Renal cortical epithelial cell (primary cell): ENCODE measurements at places on chromosomes 7 and 10. TPM values are rescaled to one million over a fixed set of nuclear protein-coding genes. Genes with fewer than 3 reads are reported as not detected.

ATOH7 gene
- 0.05 TPM in 1 of 2 replicates, not detected in the other for total RNA-seq

RET gene
- total RNA-seq: under 0.01 and 0.45 TPM in 2 replicates

TMEM139 gene
- total RNA-seq: 48.2 and 70.5 TPM in 2 replicates

LRRTM3 gene
- not detected in 2 replicates for total RNA-seq

ASB10 gene
- total RNA-seq: not detected in 2 replicates

FEZF1 gene
- not detected in 2 replicates for total RNA-seq

WDR37 gene
- 14.8 and 24.3 TPM in 2 replicates for total RNA-seq

KIFBP gene
- 54.9 and 73.8 TPM in 2 replicates for total RNA-seq

HOXA1 gene
- 1.0 and 1.8 TPM in 2 replicates for total RNA-seq

PLAC9 gene
- not detected in 2 replicates for total RNA-seq

DNA sequence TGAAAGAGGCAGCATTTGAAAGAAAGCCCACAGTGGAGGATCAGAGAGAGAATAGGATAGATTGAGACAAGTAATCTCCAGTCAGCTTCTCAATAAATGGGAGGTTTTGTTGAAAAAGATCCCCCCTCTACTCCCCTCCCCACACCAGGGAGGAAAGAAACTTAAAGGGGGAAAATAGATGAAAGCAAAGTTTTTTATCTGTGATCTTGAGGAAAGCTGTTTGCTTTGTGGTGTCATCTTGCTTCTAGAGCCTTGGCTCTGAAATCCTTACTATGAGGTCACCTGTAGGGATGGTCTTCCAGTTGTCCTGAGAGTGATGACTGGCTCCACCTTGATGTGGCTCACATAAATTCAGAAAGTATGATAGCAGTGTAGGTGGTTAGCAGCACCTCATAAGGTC, at the start of gene SPAM1:
Gene SPAM1 (plus strand): TSS at position 301 of the 400 bp plus-strand sequence. CDS start 28,330 bp downstream, outside the sequence.
- no peak for DNase-seq

- peak; percentile 98 for DNase-seq
These were observed 168.0 kb upstream of the RHEB start for GRCh38 chr7:151687523-151688235.

DNA sequence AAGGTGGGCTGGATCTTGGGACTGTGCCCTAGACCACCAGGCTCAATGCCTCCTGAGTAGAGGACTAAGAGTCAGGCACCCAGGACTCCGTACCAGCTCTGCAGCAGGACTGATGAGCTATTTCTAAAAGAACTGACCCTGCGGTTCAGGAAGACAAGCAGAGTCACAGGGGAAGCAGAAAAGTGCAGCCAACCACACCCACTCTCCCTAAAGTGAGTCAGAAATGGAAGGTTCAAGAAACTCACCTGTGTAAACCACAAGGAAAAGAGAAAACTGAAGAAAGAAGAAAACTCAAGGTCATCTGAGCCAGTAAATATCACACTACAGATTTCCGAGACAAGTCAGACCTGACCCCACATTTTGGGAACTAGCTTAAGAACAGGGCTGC, 2.5 kb downstream of the PARP12 start:
- peak; percentile 18 for DNase-seq

DNA sequence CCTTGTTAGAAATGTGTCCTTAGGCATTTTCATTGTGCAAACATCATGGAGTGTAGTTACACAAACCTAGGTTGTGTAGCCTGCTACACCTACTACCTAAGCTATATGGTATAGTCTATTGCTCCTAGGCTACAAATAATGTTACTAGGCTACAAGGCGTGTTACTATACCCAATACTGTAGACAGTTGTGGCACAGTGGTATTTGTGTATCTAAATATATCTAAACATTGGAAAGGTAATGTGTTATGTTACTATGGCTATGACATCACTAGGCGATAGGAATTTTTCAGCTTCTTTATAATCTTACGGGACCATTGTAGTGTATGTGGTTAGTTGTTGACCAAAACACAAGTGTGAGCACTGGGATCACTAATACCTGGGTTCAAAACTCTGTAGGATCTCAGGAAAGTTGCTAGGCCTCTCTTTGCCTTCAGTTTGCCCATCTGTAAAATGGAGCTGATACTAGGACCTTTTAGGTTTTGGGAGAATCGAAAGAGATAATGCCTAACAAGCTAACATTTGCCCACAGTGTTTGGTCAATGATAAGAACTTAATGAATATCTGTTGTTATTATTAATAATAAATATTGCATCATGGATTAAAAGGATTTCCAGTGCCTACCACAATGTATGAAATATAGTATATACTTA, 2.7 kb downstream of the BICC1 start:
- peak; percentile 77 for DNase-seq

DNA sequence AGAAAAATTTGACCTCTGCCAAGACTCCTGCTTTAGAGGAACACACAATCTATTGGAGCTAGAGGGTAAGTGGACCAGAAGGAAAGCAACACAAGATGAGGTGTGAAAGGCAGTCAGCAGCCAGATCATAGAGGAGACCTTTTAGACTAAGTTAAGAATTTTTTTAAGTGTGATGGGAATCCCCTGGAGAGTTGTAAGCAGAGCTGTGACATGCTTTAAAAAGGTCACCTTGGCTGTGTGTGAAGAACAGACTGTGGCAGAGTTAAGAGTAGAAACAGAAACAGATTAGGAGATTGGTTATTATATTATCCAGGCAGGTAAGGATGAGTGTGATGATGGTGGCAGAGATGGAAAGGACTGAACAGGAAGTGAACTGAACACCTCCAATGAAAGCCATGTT, 23.5 kb downstream of the CPEB3 start:
- no peak for DNase-seq

DNA sequence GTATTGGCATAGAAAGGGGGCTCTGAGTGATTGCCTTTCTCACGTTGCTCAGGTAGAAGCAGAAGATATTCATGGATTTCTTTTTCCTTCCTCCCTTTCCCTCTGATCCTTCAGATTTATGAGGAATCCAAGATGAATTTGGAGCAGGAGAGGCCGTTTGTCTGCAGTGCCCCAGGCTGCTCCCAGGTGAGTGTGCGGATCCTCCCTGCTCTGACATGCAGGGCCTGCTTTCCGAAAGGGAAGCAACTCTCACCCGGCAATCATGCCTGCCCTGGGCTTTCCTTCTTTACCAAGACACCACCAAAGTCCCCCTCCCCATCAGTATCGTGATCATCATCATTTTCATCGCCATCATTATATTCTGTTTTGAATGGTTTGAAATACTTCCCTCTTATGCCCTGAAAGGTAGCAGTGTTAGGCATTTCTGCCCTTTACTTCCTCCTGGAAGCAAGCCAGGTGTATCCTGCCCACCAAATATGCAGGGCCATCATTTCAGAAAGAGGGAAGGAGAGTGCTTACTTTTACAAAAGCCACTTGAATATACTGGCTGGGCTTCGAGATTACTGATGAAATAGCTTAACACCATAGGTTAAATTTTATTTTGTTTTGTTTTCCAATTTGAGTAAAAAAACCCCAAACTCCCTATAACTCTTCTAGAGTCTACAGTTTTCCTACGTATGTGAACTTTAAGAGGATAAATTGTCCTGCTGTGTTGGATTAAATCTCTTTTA, 75.9 kb downstream of the CREB5 start:
- peak; percentile 59 for DNase-seq

GRCh38 chr7:24778543-24779282, 21.4 kb upstream of the GSDME start:
- no peak for DNase-seq

GRCh38 chr10:127679642-127680255, 57.2 kb upstream of the FOXI2 start:
- DNase-seq: peak; percentile 2

DNA sequence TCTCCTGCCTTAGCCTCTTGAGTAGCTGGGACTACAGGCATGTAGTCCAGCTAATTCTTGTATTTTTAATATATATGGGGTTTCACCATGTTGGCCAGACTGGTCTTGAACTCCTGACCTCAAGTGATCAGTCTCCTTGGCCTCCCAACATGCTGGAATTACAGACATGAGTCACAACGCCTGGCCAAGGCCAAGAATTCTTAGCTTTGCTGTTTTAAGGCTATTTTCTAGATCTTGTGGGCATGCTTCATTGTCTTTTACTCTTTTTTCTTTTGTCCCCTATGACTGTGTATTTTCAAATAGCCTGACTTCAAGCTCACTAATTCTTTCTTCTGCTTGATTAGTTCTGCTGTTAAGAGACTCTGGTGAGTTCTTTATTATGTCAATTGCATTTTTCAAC, 56.4 kb upstream of the TAS2R16 start:
- peak; percentile 50 for DNase-seq

DNA sequence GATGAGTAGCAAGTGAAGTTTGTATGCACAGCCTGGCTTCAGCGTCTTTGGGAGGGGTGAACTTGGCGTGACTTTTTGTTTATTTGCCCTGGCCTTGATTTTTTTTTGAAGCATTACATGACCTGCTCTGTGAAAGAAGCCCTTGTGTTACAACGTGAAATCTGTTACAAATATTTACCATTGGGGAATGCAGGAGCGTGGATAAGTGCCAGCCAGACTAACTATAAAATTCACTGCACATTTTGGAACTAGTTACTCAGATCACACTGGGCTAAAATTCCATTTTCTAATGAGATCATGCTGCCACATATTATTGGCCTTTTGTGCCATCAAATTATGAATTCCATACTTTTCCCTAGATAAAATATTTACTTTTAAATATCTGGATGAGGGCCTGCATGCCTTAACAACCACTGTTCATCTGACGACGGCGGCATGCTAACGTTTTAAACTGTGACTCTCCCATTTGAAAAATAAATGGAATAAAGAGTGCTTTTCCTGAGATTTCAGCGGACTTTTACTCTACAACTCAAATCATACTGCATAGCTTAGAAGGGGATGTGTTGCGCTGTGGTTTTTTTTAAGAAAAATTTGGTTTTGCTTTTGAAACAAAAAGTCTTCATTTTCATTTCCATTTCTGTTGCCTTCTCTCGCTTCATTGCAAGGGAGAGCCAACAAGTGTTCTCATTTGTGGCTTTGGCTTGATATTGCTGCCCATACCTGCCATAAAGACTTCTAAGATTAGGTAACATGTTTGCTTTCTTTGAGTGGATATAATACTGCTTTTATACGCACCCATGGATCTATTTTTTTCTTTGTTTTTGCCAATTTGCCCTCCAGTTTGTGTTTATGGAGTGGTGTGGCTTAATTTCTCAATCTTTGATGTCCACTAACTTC, 352.2 kb downstream of the TFEC start:
- peak; percentile 72 for DNase-seq

DNA sequence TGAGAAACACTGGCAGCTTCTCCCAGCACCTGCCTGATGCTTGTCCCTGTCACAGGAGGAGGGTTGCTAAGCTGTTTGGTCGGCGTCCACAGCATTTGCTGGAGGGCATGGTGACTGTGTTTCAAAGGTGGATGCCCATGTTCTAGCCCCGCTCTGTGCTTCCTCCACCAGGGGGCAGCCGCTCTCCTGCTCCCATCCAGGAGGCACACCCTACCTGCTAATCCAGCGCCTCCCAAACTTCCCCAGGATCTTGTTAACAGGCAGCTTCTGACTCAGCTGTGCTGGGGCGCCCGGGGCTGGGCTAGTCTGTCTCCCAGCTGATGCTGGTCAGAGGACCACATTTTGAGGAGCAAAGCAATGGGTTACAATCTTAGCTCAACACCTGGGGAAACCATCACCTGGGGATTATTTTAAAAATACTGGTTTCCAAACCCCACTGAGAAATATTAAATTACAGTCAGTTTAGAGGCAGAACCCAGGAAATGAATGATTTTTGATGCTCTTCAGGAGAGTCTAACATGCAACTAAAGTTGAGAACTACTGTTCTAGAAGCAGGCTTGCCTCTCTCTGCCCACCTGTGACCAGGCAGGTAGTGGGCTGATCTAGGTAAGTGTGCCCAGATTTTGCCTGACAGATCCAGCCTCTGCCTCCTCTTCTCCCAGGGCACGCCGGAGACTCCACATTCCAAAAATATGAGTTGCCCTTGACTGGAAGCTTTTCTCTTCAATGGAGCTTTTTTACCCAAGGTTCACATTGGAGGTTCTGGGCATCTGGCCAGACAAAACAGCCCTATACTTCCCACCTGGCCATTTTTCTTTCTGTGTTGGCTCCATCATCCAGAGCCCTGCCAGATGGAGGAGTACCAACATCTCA, 92.7 kb upstream of the GPR26 start:
- peak; percentile 13 for DNase-seq

DNA sequence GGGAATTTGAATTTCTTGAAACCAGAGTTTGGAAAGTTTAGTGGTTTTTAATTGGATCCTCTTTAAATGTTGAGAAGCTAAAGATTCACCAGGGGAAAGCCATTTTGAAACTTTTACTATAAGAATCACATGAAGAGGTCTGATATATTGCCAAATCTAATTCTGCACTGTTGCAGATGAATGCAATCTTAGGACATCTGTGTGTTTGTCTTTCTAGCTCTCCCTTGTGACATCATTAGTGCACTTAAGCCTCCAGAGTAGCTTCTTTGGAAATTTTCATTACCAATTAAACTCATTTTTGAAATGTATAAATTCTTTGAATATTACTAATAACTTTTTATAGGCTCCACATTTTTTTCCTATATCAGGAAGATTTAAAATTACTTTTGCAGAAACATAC, 160.2 kb downstream of the BICC1 start:
- peak; percentile 36 for DNase-seq

GRCh38 chr10:109958059-109958458, 34.7 kb upstream of the XPNPEP1 start:
- DNase-seq: no peak

DNA sequence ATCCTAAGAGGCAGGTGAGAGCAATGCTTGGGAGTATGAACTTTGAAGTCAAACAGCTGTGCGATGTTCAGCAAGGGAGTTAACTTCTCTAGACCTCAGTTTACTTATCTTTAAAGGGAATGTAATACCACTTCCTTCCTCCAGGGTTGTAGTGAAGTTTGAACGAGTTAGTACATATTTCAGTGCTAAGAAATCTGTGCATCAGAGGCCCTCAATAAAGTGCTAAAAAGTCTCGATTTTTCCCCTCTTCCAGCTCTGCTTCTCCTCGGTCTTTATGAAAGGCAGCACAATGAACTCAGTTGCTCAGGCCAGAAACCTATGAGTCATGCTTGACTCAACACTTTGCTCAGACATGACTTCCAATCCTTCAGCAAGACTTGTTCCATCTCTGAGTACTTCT, 418.9 kb downstream of the MDFIC start:
- peak; percentile 83 for DNase-seq

GRCh38 chr10:127293640-127294039, 97.2 kb upstream of the INSYN2A start:
- DNase-seq: no peak

DNA sequence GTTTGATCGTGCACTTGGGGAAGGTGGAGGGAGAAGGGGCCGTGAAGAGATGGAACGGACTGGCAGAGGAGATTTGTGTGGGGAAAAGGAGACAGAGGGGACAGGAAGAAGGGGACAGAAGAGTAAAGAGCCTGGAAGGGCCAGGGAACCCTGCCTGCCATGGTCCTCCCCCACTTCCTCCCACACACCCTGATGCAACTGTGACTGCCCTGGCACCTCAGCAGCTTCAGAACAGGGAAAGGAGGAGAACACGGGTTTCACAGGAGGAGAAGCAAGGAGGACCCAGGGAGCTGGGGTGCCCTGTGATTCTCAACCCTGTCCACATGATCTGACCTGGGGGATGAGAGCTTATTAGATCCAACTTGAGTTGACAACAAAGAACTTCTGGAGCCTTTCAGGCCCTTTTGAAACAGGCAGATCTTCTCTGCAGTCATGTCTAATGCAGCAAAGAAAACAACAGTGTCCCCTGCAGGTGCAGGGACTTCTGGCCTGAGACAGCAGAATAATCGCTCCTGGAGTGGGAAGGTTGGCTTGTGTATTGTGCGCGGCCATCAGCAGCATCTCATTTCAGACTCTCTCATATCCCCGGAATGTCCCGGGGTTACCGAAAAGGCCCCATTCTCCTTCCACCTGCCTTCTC, 421.6 kb downstream of the PAXIP1 start:
- no peak for DNase-seq
